Heart left ventricle (tissue), 16 donors: ENCODE measurements at places on chromosomes 4 and X. TPM values are rescaled to one million over a fixed set of nuclear protein-coding genes. Genes with fewer than 3 reads are reported as not detected.

DNA sequence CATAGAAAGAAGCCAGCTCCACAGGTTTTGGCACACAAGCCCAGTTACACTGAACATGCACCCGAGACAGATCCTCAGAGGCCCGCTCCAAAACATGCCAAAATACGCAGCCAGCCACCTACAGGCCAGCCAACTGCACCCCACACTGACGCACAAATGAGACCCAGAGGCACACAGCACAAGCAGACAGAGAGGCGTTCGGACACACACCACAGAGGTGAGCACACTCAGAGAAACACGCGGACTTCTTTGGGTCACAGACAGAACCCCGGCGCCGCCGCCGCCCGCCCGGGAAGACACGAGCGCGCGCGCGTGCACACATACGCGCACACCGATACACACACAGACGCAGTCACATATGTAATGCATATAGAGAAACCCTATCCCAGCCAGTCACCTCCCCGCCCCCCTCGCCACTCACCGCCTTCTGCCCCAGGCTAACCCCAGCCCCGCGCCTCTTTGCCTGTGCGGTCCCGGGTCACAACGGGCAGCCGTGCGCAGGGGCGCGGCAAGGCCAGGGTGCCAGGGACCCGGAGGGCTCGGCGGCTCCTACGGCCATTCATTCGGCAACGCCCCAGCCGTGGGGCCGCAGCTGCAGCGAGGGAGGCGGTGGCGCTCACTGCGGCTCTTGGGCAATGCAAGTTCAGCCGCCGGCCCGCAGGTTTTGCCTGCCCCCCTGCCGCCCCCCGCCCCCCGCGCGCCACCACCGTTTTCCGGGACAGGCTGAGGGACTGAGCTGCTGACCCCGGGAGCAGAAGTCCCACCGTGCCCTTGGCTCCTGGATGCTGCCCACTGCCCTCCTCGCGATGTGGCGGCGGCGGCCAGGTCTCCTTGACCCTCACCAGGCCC is 553 bp downstream of the SEPTIN6 start:
- DNase-seq, result peak; percentile 41
- H3K36me3 ChIP-seq, result no peaks in the 10 kb centered on the region
- no peaks in the 10 kb centered on the region for H3K4me1 ChIP-seq
- H3K27me3 ChIP-seq, result no peaks in the 10 kb centered on the region

DNA sequence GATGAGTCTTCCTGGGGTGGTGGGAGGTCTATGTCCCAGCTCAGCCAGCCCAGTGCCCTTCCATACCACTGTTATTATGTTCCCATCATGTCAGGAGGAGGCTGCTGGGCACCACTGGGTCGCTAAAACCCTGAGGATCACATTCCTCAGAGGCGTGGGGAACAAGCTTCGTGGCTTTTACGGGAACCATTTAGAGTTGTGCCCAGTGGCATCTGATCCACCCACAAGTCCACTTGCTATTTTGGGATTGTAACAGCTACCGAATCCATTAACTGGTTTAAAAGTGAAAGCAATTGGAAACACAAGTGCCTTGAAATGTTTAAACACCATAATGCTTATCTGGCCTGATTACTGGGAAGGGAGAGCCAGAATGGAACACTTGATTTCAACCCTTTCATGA is 13.1 kb upstream of the CCKAR start:
- no peaks in the 10 kb centered on the region for H3K27me3 ChIP-seq
- no peak overlapping the region for H3K4me3 ChIP-seq
- H3K27ac ChIP-seq, result no peak overlapping the region
- H3K4me1 ChIP-seq, result no peaks in the 10 kb centered on the region
- H3K36me3 ChIP-seq, result no peaks in the 10 kb centered on the region

GRCh38 chr4:104279744-104280143 is 214.9 kb downstream of the CXXC4 start:
- no peaks in the 10 kb centered on the region for H3K27me3 ChIP-seq
- DNase-seq, result no peak
- no peak overlapping the region for H3K27ac ChIP-seq
- H3K36me3 ChIP-seq, result no peaks in the 10 kb centered on the region
- H3K4me1 ChIP-seq, result no peaks in the 10 kb centered on the region
- H3K4me3 ChIP-seq, result no peak overlapping the region

GRCh38 chr4:110637408-110638088 is 14.7 kb upstream of the PITX2 start:
- H3K4me1 ChIP-seq, result peaks cover under 1% of the 10 kb centered on the region
- no peak for DNase-seq
- no peak overlapping the region for H3K27ac ChIP-seq

DNA sequence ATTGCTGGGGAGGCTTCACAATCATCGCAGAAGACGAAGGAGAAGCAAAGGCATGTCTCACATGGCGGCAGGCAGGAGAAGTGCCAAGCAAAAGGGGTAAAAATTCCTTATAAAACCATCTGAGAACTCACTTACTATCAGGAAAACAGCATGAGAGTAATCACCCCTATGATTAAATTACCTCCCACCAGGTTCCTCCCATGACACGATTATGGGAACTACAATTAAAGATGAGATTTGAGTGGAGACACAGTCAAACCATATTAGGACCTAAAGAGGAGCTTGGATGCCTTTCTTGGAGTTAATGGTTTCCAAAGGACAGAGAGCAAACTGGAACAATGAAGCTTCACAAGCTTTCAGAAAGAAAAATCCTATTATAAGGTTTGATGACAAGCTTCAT is 168.4 kb upstream of the SMARCAD1 start:
- no peak overlapping the region for H3K4me3 ChIP-seq
- H3K4me1 ChIP-seq, result no peaks in the 10 kb centered on the region
- H3K27ac ChIP-seq, result no peak overlapping the region
- no peak for DNase-seq
- no peaks in the 10 kb centered on the region for H3K27me3 ChIP-seq

DNA sequence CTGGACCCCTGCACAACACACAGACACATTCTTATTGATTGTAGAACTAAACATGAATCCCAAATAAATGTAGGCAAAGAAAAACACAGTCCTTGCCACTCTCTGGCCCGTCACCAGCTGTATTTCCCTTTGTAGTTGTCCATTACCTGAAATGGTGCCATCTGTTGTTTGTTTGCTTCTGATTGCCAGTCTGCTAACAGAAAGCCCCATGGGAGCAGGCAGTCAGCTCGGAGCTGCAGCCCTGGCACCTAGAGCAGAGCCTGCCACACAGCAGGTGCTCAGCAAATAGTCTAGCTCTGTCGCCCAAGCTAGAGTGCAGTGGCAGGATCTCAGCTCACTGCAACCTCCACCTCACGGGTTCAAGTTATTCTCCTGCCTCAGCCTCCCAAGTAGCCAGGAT is 28.9 kb downstream of the CPLX1 start:
- H3K4me3 ChIP-seq, result no peak overlapping the region
- peaks cover 15% of the 10 kb centered on the region for H3K4me1 ChIP-seq
- H3K36me3 ChIP-seq, result no peaks in the 10 kb centered on the region
- no peak overlapping the region for H3K27ac ChIP-seq

DNA sequence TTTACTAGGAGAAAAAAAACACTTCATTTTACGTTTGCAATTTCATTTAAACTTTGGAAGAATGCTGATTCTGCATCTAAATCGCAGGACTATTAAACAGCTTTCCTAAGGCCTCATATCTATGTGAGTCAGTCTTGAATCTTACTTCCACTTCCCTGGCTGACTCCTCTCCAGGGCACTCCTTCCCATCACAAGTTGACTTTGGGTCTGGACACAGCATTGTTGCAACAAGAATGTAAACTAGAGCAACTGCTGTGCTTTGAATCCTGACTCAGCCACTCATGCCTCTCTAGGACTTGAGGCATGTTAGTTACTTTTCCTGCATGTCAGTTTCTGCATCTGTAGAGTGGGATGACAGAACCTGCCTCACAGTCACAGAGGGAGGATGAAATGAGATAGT is 413.8 kb downstream of the FAT4 start:
- H3K27me3 ChIP-seq, result no peaks in the 10 kb centered on the region
- H3K4me3 ChIP-seq, result no peak overlapping the region
- no peaks in the 10 kb centered on the region for H3K36me3 ChIP-seq
- H3K4me1 ChIP-seq, result no peaks in the 10 kb centered on the region

GRCh38 chr4:5751666-5752375 is 40.8 kb downstream of the EVC start:
- no peak overlapping the region for H3K4me3 ChIP-seq
- DNase-seq, result no peak
- no peaks in the 10 kb centered on the region for H3K27me3 ChIP-seq

- no peak overlapping the region for H3K4me3 ChIP-seq
- H3K27me3 ChIP-seq, result no peaks in the 10 kb centered on the region
- DNase-seq, result no peak
- no peak overlapping the region for H3K27ac ChIP-seq
- H3K4me1 ChIP-seq, result no peaks in the 10 kb centered on the region
Observed at GRCh38 chrX:28981952-28982351, 394.7 kb downstream of the IL1RAPL1 start.

GRCh38 chr4:103076747-103077347 is at the start of gene SLC9B2:
TSS of gene SLC9B2 (minus strand) at chr4:103076761. CDS start at chr4:103067550, 9,211 bp downstream.
- H3K4me1 ChIP-seq, result peaks cover 19% of the 10 kb centered on the region
- no peaks in the 10 kb centered on the region for H3K27me3 ChIP-seq
- peak within 1 kb of the TSS; percentile 81 for H3K27ac ChIP-seq
- peak within 1 kb of the TSS; percentile 72 for H3K4me3 ChIP-seq
- peaks cover 1% of the 10 kb centered on the region for H3K36me3 ChIP-seq
- DNase-seq, result no peak

DNA sequence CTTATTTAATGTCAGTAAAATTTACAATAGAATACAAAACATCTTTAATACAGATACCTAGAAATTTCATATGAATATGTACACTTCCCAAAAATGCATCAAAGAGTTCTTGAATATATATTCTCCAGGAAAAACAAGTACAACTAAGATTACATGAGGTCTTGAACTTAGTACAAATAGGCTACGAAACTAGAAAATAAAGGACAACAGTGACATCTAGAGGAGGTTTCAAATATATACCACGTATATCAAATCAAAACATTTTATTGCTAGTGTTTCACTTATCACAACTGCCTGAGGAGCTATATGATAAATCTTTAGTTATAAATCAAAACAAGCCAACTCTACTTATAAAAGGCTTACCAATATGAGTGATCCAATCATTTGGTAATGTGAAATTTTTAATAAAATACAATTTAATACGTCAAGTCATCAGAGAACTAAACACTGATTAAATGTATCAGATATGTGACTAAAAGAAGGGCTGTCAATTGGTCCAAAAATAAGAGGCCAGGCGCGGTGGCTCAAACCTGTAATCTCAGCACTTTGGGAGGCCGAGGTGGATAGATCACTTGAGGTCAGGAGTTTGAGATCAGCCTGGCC is 36.6 kb downstream of the ANAPC10 start:
- no peak overlapping the region for H3K27ac ChIP-seq
- no peaks in the 10 kb centered on the region for H3K27me3 ChIP-seq
- peaks cover 4% of the 10 kb centered on the region for H3K4me1 ChIP-seq
- no peak overlapping the region for H3K4me3 ChIP-seq
- no peak for DNase-seq
- peaks cover 15% of the 10 kb centered on the region for H3K36me3 ChIP-seq

- no peaks in the 10 kb centered on the region for H3K27me3 ChIP-seq
- H3K4me3 ChIP-seq, result no peak overlapping the region
- no peak overlapping the region for H3K27ac ChIP-seq
- H3K4me1 ChIP-seq, result peaks cover 6% of the 10 kb centered on the region
- DNase-seq, result no peak
Observed at GRCh38 chr4:159292137-159292896, 189.4 kb downstream of the RAPGEF2 start.

DNA sequence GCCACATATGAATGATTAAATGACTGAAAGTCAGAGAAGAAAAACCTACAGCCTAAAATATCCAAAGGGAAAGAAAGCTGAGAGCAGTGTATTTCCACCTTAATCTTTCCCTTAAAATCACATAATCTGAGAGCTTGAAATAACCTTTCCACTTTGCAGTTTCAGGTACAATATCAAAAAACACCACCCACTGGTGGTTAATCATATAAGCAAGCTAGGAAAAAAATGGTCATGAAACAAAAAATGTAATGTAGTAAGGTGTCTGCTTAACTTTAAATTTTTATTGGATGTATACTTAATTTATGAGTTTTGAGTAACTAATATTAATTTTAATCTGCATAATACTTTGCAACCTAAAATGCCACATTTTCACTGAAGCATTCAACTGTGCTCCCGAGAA is 3.2 kb downstream of the PRDM5 start:
- no peak overlapping the region for H3K4me3 ChIP-seq
- peaks cover 18% of the 10 kb centered on the region for H3K27me3 ChIP-seq
- H3K4me1 ChIP-seq, result peaks cover 34% of the 10 kb centered on the region
- H3K36me3 ChIP-seq, result no peaks in the 10 kb centered on the region
- no peak for DNase-seq
- H3K27ac ChIP-seq, result peak overlapping the region; percentile 60

Gene CCKAR
- 0.20 TPM for total RNA-seq

Gene TBC1D1
- 171 TPM for total RNA-seq

Gene SULT1B1
- total RNA-seq, result 0.36 TPM

Gene CXXC4
- total RNA-seq, result 2.9 TPM

Gene PDZD4
- total RNA-seq, result 2.4 TPM

Gene HGFAC
- total RNA-seq, result not detected

Gene PNCK
- total RNA-seq, result 7.1 TPM

Gene PORCN
- 12.8 TPM for total RNA-seq
